ENCODE measurements at places on chromosomes 2 and 18.

- DNase-seq: no peak
Measured at GRCh38 chr18:55206927-55207326, 247.7 kb upstream of the CCDC68 start.

DNA sequence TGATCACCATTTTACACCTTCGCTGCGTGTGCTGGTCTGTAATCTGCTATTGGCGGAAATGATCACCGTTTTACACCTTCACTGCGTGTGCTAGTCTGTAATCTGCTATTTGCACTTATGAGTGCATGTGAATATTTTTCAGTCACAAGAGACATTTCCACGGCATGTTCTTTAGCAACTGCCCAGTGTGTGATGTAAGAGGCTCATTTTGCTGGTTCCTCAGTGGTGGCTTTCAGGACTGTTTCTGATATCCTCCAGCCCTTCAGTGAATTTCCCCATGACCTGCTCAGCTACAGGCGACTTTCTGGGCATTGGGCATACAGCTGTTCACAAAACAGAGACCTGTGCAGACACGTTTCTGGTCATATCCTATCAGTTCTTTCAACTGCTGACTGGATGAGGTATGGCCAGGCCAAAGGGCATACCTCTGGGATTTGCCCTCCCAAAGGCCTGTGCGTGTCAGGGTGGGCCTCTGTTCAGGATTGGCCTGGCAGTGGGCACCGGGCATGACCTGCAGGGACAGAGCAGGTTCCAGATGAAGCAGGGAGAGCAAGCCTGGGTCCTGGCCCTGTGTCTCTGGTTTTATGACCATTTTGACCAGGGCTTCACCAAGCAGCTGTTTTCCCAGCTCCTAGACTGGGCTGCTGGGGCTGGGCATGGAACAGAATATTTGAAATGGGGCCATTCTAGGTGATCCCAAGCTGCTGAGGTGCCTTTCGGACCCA, 521 bp upstream of the PROM2 start:
- DNase-seq: no peak

GRCh38 chr2:8146132-8147005, 535.5 kb upstream of the ID2 start:
- no peak for DNase-seq

- DNase-seq: no peak
Measured at GRCh38 chr18:65487569-65487968, 263.2 kb upstream of the CDH7 start.

GRCh38 chr2:130187268-130187667, 5.2 kb downstream of the MZT2B start:
- no peak for DNase-seq
